ENCODE measurements at places on chromosomes 5 and 9.
A peak's percentile ranks its signal among the peaks of the same experiment; 100 is the strongest.

DNA sequence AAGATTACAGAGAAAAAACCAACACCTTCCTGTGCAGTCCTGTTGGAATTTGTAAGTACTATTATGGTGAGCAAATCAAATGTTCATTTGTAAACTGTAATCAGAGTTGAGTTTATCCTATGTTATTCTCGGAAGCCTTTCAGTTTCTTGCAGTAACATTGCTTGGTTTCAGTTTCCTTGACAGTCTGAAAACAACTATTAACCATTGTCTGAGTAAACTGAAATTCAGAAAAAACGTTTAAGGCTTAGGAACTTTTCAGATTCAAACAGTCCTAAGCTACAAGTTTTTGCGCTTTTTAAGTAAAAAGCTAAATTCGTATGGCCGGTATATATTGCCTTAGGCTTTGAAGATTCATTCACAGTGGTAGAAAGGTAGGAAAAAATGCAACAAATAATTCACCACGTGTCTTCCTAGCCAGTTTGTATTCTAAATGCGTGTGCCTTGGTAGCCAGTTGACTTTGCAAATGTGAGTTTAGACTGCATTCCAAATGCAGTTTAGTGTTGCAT is 2.5 kb downstream of the GPBP1 start:
- DNase-seq, result peak; percentile 53

DNA sequence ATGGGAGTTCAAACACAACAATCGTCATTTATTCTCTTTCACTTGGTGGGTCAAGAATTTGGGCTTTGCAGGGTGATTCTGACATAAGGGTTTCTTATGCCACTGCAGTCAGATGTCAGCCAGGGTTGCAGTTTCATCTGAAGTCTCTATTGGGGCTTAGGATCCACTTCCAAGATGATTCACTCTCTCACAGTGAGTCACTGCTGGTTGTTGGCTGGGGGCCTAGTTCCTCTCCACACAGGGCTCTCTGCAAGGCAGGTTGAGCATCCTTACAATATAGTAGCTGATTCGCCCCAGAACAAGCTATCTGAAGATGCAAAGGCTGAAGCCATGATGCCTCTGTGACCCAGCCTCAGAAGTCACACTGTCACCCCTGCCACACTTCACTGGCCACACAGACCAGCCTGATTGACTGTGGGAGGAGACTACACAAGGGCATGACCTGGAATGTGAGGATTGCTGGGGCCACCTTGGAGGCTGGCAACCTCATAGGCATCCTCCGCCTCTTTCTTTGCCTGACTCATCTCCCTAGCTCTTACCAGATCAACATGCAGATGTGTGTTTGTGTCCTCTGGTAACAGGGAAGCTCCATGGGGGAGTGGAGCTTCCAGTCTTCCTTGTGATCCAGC is 4.5 kb upstream of the CARD19 start:
- DNase-seq, result peak; percentile 80

- DNase-seq, result no peak
Observed at GRCh38 chr5:1414311-1415058, 30.8 kb downstream of the SLC6A3 start.

GRCh38 chr9:99003308-99003707 is 59.6 kb downstream of the COL15A1 start:
- DNase-seq, result no peak

GRCh38 chr9:16823906-16824305 is 46.6 kb downstream of the BNC2 start:
- DNase-seq, result no peak
